ENCODE measurements at places on chromosomes 6 and 20. TPM values are rescaled to one million over a fixed set of nuclear protein-coding genes. Genes with fewer than 3 reads are reported as not detected.

The KHDRBS2 gene
- total RNA-seq: 5.0 TPM

The AAR2 gene
- total RNA-seq: 33.5 TPM

The BPIFA1 gene
- not detected for total RNA-seq

The NKAPL gene
- total RNA-seq: not detected

DNA sequence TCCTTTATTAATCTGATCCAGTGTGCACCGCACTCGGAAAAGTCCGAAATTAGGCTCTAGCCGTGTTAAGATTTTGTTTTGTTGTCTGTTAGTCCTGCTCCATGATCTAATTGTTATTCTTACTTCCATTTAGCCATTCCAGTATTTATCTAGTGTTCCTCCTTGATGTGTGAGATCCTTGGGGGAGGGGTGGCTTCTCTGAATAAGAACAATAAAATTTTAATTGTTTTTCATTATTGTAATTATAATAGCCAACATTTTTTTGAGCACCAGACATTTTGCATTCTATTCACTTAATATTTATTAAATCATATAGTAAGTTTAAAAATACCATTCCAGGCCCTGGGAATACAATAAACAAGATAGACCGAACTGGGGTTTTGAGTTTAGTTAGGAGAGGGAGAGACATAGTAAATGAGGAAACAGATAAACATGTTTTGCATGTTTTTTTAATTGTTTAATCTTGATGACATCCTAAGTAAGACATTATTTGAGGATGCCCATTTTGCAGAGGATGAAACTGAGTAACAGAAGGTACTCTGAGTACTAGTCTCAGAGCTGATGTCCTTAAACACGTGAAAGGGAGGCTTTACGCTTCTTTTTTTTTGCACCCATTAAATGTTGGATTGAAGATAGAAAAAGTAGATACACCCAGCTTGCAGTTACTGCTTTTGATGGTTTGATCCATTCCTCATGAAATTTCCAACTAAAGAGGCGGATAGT lies 1.2 kb downstream of the CBFA2T2 start:
- no peak for DNase-seq

DNA sequence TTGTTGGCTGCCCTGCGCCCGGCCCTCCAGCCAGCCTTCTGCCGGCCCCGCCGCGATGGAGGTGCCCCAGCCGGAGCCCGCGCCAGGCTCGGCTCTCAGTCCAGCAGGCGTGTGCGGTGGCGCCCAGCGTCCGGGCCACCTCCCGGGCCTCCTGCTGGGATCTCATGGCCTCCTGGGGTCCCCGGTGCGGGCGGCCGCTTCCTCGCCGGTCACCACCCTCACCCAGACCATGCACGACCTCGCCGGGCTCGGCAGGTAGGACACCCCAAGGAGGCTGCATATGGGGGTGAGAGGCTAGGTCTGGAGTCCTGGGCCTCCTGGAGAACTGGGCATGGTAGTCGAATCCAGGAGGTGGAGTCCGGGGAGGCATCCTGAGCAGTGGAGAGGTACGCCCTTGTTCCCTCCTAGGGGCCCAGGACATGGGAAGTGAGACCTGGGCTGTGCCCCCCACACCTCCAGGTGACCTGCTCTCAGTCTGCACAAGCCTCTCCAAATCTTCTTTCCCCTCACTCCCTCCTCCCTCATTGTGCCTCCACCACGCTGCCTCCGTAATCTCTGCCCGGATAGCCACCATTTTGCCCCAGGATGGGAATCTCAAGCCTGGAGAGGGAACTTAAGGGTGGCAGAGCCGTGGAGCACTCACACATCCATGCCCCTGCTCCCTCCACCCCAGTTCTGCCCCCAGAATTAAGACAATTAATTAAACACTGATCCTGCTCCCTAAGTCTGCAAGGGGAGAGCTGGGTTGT lies 541 bp downstream of the CDC25B start:
- DNase-seq: no peak

DNA sequence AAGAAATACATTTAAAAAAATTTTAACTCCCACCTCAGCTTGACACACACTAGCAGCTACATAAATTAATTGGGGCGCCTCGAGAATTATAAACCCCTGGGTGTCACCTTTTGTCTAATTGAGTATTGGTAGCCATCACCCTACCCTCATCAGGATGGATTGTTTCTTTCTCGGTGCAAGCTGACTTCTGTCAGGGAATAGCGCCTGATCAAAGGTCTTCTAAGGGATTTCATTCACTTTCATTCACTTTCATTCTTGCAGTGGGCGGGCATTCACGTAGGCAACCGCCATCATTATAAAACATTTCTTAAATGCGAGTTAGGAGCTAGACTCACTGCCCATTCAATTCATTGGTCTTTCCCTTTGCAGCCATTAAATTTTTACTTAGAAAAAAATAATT lies 239.2 kb upstream of the SASH1 start:
- DNase-seq: no peak

DNA sequence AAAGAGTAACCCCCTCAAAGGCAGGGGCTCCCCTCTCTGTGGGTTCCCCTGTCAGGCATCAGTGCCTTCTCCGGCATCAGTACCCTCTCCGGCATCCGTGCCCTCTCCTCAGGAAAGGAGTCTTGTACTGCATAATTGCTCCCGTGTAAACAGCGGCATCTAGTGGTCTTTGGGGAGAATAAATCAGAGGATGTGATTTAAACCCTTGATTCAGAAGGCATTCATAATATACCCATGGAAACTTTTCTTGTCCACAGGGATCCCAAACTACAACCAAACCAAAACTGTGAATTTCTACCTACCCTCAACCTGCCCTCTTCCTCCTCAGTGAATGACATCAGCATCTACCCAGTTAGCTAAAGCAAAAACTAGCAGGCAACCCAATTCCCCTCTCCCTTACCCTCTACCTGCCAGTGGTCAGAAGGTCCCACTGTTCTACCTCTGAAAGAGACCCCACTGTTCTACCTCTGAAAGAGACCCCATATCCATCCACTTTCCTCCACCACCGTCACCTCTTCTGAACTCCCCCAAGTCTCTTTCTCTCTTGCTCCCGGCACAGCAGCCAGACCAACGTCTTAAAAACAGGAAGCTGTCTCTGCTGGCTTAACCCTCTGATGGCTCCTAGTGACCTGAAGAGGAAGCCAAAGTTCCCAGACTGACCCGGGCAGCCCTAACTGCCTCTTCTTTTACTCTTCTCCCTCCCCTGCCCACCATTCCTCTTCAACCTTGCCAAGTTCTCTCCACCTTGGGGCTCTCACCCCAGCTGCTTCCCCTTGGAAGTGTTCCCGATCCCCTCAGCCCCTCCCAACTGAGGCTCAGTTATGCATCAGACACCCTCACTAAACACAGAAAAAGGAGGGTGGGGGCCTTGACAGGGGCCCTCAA lies 27.2 kb downstream of the UBE2V1 start:
- DNase-seq: peak; percentile 76

GRCh38 chr6:31791324-31792089 lies 4.0 kb downstream of the VARS1 start:
- DNase-seq: peak; percentile 64

DNA sequence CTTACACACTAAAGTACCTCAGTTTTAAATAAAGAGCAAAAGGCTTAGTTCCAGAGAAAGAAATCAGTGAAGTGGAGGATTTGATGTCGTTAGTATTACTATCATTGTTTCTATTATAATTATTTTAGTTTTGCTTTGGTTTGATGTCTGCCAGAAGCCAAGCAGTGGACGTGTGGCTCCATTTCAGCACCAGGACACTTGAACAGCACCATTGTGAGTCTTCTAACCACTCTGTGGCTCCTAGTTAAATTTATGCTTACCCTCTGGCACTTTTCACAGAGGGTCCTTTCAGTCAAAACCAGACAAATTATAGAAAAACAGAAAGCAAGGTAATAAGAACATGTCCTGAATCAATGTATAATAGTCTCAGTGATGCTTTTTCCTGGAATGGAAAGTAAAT lies 3.4 kb downstream of the COL9A1 start:
- DNase-seq: peak; percentile 35

- no peak for DNase-seq
Observed at GRCh38 chr6:62999796-63000195, 211.5 kb upstream of the FKBP1C start.

DNA sequence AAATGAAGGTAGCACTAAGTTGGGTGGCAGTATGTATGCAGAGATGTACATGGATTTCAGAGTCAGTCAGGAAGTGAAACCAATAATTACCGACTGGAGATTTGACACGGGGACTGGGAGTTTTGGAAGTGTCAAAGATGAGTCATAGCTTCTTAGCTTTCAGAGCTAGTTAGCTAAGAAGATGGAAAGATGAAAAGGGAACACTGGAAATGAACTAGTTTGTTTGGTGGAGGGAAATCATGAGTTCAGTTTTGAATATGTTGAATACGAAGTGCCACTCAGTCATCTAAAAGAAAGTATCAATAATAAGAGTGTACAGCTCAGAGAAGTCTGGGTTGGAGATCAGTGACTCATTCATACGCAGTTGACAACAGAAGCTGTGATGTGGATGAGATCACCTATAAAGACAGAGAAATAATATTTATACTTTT lies 7.5 kb downstream of the ESF1 start:
- no peak for DNase-seq

- DNase-seq: no peak
Observed at GRCh38 chr6:53796451-53796780, 1.6 kb downstream of the LRRC1 start.

Measured in cardiac muscle cell (in vitro differentiated cells and primary cell).